NCI-H1417 (cell line): ENCODE measurements at places on chromosomes 1 and 21.
A peak's percentile ranks its signal among the peaks of the same experiment; 100 is the strongest.

- DNase-seq = no peak
Measured at GRCh38 chr1:63824451-63824850, 50.6 kb downstream of the ROR1 start.

- no peak for DNase-seq
Measured at GRCh38 chr1:189192741-189193520, 1284.7 kb downstream of the BRINP3 start.

- DNase-seq = no peak
Measured at GRCh38 chr1:202286622-202287097, 55.1 kb downstream of the UBE2T start.

GRCh38 chr21:38326899-38327298, 70.1 kb downstream of the KCNJ15 start:
- no peak for DNase-seq

- no peak for DNase-seq
Measured at GRCh38 chr1:64176659-64177058, 26.8 kb upstream of the UBE2U start.

GRCh38 chr1:17909634-17910033, 154.5 kb downstream of the ACTL8 start:
- peak; percentile 42 for DNase-seq

DNA sequence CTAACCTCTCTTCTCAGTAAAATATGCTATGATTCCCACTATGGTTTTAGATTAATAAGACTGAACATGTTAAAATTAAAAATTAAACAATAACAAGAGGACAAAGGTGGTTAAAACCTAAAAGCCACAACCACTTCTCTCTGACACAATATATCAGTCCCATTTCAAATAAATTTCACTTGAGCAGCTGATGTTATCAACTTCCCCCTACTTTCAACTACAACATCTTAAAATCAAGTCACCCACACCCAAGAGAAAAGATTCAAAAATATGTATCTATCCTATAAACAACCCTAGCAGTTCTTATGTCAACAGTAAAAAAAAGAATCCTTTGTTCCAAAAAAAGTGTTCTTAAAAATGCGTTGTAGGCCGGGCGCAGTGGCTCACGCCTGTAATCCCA, 7.5 kb downstream of the PUM1 start:
- DNase-seq = no peak

GRCh38 chr1:32666901-32667566, 16.0 kb downstream of the RBBP4 start:
- DNase-seq = no peak

- no peak for DNase-seq
Measured at GRCh38 chr1:233815865-233816264, 88.6 kb upstream of the SLC35F3 start.

DNA sequence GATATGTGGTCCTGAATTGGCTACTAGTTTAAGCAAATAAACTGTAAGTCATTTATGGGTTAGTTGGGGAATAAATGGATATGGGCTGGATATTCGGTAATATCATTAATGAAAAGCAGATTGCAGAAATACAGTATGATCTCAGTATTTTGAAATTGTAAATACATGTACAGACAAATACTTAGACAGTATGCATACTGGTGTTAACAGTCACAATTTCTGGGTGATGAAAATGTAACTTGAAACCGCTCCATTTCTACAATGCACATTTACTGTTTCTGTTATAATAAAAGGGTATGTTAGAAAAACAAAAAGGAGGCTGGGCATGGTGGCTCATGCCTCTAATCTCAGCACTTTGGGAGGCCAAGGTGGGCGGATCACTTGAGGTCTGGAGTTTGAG, 28.0 kb downstream of the BLZF1 start:
- DNase-seq = no peak

DNA sequence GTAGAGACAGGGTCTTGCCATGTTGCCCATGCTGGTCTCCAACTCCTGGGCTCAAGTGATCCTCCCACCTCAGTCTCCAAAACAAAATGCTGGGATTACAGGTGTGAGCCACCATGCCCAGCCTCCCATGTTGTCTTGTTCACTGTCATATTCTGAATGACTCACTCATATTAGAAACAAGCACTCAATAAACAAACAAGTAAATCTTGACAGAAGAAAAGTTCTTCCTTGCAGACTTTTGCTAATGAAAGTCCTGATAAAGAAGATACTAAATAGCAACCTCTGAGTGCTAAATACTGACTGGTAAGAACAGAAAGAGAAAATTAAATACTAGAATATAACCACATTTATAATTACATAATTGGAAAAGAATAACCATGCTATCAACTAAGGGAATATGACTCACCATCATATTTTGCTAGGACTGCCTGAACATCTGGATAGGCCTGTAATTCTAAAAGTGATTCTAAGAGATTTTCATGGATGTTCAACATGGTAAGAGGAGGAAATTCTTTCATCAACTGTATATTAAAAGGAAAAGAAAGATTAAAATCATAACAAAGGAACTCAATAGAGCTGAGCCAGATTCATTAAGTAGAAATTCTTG, 37.3 kb downstream of the ST7L start:
- no peak for DNase-seq

GRCh38 chr1:66930823-66931174, 6.0 kb downstream of the MIER1 start:
- no peak for DNase-seq

- no peak for DNase-seq
Measured at GRCh38 chr1:167862432-167863076, 51.4 kb downstream of the ADCY10 start.

- no peak for DNase-seq
Measured at GRCh38 chr1:65180977-65181376, 33.0 kb downstream of the AK4 start.

GRCh38 chr21:25313829-25314228, 293.5 kb downstream of the MRPL39 start:
- DNase-seq = peak; percentile 39

DNA sequence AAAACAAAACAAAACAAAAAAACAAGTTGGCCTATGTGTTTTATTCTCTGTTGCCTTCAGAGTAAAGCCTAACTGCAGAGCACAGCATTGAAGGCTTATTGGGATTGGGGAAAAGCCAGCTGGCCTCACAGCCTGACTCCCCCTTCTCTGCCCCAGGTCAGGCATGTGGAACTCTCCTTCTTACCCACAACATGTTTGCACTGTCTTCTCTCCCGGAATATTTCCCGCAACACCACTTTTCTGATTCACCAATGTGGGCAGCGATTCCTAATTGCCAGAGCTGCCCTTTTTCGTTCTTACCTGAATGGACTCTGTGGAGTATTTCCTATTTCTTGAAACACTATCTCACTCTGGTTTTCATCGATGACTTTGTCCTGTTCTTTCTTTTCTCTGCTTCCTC, 2.8 kb upstream of the TARBP1 start:
- no peak for DNase-seq

GRCh38 chr1:92709738-92710137, 75.2 kb downstream of the EVI5 start:
- peak; percentile 34 for DNase-seq

DNA sequence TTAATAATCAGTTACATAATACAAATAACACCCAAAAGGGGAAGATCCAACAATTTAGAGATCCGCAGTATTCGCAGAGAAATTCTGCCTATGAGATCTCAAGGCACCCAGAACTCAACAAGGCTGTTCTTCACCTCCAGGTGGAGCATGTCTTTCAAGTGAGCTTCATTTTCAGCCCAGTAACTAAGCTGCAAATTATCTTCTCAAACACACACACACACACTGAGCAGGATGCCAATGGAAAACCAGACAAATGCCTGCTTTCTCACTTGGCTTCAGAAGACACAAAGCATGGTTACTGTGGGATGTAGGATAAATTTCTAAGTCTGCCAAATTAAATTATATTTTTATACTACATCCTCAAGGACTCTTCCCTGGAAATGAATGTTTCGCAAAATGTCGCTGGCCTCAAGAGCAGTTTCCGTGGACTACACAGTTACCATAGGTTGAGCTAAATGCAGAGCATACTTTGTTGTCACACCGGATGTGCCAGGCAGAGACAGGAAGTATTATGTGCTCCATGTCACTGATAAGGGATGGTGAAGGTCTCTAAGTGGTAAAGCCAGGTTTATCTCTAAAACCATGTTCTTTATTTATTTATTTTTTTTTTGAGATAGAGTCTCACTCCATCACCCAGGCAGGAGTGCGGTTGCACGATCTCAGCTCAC, 30.3 kb downstream of the UBR4 start:
- no peak for DNase-seq

DNA sequence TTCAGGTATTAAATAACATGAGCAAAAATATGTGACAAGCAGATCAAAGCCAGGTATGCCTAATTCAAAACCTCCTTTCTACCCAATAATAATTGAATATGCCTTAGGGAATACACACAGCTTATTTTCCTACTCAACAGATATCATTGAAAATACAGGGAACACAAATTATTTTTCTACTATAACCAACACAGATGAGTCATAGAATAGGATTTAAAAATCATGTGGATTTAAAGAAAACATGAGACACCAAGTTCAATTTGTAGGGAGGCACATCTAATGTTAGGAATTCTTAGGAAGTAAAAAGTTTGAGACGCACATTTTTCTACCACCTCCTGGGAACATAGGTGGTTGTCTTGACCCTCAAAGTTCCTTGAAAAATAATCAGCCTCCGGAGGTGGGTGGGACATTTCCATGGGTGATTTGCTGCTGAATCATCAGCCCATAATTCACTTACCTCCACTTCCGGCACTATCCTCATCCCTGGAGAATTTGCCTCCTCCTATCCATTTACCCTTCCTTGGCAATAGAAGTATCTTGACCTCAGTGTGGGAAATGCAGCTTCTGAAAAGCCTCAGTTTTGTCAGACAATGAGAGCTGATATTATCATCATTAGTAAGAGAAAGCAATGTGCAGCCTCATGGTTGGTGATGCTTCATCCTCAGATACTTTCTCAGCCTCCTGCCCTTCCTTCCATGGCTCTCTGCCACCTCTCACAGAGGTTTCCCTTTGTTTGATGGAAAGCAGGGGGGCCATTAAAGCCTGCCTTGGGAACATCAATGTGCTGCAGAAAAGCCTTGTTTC, 33.5 kb upstream of the RGS4 start:
- DNase-seq = peak; percentile 55

DNA sequence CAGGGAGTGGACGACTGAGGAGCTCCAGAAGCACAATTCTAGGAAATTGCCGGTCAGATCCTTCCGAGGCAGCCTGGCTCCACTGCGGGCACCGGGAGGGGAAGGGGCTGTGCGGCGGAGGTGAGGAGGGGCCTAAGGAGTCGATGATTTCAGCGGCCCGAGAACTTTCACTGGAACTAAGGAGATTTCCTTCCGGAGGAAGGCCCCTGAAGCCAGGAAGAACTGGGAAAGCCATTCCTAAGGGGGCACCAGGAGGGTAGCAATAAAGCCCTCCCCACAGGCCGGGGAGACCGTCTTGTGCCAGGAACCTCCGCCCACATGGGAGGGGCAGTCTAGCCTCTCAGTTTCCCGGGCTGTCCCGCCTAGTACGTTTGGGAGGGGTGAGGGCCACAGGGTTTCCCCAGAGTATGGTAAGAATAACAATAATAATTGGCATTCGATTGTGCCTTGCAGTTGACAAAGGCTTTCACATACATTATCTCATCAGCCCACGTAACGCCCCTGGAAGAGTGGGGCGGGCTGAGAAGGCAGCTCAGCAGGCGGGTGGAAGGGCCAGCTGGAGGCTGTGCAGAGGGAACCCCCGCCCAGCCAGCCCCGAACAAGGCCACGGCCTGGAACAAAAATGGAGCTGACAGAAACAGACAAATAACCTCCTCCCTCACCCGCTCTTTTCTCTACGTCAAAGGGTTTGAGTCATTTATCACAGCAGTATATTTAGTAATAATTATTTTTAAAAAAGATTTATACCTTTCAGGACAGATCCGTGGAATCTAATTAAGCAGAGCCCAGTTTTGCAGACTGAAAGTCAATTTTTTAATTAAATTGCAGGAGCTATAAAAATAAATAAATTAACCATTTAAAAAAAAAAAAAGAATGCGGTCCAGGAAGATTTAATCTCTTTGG, 19.8 kb downstream of the NPR1 start:
- DNase-seq = no peak

- no peak for DNase-seq
Measured at GRCh38 chr21:23887725-23888306, 1719.5 kb downstream of the MRPL39 start.

GRCh38 chr1:89873288-89873687, 52.5 kb downstream of the LRRC8D start:
- DNase-seq = no peak

- DNase-seq = no peak
Measured at GRCh38 chr1:16906873-16907272, 11.1 kb downstream of the RNU1-2 start.

GRCh38 chr1:61184714-61185106, 102.3 kb downstream of the NFIA start:
- no peak for DNase-seq

- DNase-seq = no peak
Measured at GRCh38 chr21:14545906-14546480, at the start of gene SAMSN1. TSS of gene SAMSN1 (minus strand) at chr21:14546315. CDS start at chr21:14546261, 54 bp downstream.

DNA sequence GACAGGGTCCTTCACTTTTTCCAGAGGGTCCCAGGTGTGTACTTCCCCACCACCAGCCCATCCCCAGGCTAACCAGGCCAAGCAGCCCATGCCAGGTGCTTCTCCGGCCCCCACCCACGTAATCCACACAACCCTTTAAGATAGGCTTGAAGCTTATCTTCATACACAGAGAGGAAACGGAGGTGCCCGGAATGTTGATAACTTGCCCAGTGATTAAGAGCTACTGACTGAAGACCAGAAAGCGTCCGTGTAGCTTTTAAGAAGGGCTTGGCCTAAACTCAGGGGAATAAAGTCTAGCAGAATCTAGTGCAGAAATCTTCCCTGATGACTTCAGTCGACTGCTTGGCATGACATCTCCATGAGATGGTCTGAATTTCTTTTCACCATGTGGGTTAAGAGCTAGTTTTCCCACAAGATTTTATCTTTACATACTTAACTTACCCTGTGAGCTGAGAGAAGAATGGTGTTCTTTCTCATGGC, 138.7 kb downstream of the GALNT2 start:
- no peak for DNase-seq

GRCh38 chr1:201619513-201619912, 80.6 kb downstream of the NAV1 start:
- DNase-seq = no peak

- peak; percentile 93 for DNase-seq
Measured at GRCh38 chr1:33342041-33342723, 21.3 kb upstream of the A3GALT2 start.

DNA sequence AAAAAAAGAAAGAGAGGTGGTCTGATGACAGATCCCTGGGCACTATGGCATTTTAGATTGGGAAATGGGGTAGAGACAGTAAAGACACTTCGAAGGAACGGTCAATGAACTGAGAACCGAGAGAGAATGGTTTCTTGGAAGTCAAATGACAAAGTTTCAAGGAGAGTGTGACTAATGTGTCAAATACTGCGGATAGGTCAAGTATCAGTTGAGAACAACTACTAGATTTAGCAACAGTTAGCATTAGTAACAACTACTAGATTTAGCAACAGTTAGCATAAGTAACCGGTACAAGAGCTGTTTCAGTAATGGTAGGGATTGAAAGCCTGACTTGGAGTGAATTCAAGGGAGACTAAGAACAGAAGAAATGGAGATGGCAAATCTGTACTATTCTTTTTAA, 35.0 kb downstream of the UROD start:
- no peak for DNase-seq
